NCI-H2171 treated with DMSO at 0.1 percent for 48 hours (cell line): ENCODE measurements at places on chromosomes 4 and X.

DNA sequence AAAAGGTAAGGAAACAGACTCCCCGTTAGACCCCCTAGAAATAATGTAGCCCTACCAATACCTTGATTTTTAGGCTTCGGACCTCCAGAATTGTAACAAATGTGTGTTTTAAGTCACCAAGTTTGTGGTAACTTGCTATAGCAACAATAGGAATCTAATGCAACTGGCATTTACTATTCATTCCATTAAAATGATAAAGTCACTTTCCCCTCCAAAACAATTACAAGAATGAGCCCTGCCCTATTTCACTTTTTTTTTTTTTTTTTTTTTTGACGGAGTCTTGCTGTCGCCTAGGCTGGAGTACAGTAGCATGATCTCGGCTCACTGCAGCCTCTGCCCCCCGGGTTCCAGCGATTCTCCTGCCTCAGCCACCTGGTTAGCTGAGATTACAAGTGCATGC lies 3.5 kb upstream of the DDX60L start:
- no peak for DNase-seq

- DNase-seq, result no peak
Observed at GRCh38 chr4:47669946-47670345, 167.9 kb downstream of the CORIN start.

GRCh38 chr4:15451866-15452765 lies 17.6 kb upstream of the CC2D2A start:
- no peak for DNase-seq

DNA sequence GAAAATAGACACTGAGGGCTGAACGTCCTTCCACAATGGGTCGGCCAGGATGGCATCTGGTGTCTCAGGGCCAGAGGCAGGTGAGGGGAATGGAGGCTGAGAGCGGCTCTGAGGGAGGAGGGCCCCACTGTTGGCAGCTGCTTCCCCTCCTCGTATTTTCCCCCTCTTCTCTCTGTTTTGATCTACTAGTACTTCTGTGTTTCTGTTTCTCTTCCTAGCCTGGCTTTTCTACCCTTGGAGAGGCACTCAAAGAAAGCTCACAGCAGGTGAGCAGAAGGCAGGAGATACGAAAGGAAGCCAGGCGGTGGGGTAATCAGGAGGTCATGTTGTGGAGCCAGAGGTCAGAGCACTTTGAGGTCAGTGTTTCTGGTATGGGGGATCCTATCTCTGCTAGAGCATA lies 151.8 kb upstream of the GATB start:
- DNase-seq, result no peak

DNA sequence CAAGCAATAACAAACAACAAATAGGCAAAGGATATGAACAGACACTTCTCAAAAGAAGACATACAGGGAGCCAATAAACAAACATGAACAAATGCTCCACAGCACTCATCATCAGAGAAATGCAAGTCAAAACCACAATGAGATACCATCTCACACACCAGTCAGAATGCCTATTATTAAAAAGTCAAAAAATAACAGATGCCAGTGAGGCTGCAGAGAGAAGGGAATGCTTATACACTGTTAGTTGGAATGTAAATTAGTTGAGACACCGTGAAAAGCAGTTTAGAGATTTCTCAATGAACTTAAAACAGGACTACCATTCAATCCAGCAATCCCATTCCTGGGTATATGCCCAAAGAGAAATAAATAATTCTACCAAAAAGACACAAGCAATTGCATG lies 129.8 kb upstream of the MAGEB2 start:
- no peak for DNase-seq

DNA sequence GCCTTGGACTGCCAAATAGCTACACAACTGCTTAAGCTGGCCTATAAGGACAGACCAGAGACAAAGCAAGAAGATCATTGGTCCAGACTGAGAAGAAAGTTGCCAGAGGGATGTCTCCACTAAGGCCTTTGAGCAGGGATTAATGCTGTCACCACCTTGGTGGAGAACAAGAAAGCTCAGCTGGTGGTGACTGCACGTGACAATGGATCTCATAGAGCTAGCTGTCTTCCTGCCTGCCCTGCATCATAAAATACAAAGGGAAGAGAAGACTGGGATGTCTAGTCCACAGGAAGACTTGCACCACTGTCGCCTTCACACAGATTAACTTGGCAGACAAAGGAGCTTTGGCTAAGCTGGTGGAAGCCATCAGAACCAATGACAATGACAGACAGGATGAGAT lies 40.5 kb upstream of the FAM120C start:
- DNase-seq, result no peak

DNA sequence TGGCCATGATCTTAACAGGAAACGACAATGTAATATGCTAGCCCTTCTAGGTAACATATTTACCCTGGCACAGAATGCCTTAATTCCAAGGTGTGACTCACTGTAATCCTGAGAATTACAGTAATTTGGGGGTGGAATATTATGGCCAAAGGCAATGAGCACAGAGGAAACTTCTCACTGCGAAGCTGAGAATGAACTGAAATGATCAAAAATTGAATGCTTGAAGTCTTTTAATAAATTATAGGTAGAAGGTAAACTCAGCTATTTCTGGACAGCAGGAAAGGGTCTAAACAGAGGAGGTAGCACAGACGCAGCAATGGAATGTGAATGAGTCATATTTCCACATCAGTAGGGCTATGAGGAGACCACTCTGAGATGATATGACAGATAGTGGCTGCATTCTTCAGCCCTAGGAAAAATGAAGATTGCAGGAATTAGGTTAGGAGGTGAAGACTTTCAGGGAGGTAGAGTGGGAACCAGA lies 312.6 kb downstream of the PACRGL start:
- no peak for DNase-seq

- no peak for DNase-seq
Observed at GRCh38 chr4:128163177-128164117, 102.3 kb downstream of the LARP1B start.

DNA sequence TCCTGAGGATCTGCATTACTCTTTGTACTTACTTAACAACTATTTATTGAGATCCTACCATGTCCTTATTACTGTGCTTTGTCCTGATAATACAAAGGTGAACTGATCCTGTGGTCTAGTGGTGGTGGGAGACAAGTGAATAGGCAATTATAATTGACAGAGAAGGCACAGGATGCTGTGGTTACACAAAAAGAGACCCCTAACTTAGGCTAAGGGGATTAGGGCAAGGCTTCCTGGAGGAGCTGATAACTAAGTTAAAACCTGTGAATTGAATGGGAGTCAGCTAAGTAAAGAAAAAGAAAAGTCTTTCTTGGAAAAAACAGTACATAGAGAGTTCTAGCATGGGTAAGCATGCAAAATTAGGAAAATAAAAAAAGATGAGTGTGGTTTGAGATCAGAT lies 164.4 kb downstream of the LARP7 start:
- DNase-seq, result no peak

- no peak for DNase-seq
Observed at GRCh38 chr4:159024266-159024665, 78.6 kb upstream of the RAPGEF2 start.

GRCh38 chr4:94665500-94666404 lies 92.0 kb upstream of the BMPR1B start:
- DNase-seq, result no peak

- no peak for DNase-seq
Observed at GRCh38 chr4:146049802-146050201, 111.2 kb upstream of the ZNF827 start.

GRCh38 chr4:118850488-118851173 lies 14.7 kb upstream of the SEC24D start:
- no peak for DNase-seq

GRCh38 chrX:23749576-23749975 lies 6.5 kb upstream of the ACOT9 start:
- DNase-seq, result no peak

DNA sequence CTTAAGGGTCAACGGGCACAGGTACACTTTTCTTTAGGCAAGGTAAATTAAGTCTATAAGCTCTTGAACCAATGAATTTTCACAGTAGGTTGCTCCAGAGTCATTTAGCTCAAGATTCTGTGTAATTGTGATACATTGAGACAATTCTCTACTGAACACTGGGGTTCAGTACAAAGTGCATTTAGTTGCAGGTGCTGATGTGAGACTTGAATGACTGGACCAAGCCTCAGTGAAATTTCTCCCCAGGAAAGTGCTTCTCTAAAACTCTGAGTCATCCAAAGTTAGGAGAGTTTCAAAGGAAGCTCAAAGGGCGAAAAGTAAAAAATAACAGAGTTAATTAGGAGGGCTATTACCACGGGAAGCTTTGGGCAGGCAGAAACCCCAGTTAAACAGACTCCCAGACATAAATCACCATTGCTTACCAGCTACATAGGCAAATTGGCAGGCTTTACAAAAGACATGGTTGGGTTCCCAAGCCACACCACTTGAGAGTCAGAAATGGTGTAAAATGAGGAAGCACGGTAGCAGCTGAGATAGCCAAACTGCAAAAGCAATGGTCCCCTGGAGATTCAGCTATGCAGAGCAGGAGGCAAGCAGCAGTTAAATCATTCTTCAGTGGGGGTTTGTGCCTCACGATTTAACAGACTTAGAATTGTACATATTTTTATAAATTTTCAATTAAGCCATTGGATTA lies 202.6 kb downstream of the PCDH19 start:
- DNase-seq, result no peak

- DNase-seq, result no peak
Observed at GRCh38 chr4:108620933-108621905, 843 bp downstream of the RPL34 start.

DNA sequence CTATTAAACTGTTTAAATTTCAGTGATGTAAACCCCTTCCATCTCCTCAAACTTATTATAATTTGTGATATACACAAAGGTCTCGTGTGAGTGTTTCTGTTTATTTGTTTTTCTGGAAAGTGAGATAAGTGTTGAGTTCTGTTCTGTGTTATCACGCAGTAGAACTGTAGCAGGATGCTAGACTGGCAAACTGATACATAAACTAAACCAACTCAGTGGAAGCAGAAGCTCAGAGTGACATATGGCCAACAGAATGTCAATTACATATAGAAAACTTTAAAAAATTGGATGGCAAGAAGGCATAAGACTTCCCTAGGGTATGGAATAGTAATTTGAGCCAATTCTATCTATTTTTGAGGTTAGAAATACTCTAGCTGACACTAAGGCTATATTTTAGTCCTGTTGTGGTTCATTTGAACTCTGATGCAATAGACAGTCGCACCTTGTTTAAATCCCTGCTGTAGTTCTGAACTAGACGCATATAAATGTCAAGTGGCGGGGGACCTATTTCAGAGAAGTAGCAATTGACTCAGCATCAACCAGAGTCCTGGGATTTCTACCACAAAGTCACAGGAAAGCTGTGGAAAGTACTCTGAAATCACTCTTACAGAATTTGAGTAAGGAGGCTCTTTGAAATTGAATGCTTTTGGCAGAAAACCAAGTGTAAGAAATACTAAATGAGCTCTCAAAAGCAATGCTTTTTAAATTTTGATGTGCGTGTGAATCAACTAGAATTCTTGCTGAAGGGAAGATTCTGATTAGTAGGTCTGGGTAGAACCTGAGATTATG lies 294.4 kb downstream of the INPP4B start:
- DNase-seq, result no peak

DNA sequence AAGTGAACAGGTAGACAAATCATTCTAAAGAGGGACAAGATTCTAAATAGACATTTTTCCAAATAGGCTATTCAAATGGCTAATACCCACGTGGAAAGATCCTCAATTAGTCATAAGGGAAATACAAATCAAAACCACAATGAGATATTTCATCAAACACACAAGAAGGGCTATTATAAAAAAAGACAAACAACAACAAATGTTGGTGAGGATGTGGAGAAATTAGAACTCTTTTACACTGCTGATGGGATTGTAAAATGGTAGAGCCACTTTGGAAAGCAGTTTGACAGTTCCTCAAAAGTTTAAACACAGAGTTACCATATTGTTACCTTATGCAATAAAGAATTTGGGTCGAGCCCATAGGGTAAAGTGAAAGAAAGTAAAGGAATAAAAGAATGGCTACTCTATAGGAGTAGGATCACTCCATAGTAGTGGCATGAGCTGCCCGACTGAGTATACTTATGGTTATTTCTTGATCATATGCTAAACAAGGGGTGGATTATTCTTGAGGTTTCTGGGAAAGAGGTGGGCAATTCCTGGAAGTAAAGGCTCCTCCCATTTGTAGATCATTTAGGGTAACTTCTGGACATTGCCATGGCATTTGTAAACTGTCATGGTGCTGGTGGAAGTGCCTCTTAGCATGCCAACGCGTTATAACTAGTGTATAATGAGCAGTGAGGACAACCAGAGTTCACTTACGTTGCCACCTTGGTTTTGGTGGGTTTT lies 58.9 kb upstream of the FAM9C start:
- DNase-seq, result no peak

- no peak for DNase-seq
Observed at GRCh38 chr4:64829749-64830148, 420.5 kb upstream of the TECRL start.

DNA sequence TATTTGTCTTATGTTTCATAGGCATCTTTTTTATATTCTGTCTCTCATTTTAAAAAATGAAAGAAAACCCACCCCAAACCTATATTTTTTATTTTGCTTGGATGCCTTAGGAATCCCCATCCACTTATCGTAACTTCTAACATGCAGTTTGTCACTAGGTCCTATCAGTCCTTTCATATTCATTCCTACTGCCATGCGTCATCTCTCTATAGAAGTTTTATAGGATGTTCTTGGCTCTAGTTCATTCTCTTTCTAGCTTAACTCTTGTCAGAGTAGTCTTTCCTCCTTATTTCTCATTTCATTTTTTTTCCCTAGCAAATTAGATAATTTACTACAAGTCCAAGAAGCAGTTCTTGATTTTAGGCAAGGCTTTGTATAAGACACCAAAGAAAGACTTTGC lies 92.7 kb downstream of the LARP1B start:
- DNase-seq, result no peak

GRCh38 chr4:26048378-26048882 lies 134.4 kb downstream of the SMIM20 start:
- no peak for DNase-seq

- no peak for DNase-seq
Observed at GRCh38 chr4:41586675-41587225, 48.8 kb downstream of the LIMCH1 start.

DNA sequence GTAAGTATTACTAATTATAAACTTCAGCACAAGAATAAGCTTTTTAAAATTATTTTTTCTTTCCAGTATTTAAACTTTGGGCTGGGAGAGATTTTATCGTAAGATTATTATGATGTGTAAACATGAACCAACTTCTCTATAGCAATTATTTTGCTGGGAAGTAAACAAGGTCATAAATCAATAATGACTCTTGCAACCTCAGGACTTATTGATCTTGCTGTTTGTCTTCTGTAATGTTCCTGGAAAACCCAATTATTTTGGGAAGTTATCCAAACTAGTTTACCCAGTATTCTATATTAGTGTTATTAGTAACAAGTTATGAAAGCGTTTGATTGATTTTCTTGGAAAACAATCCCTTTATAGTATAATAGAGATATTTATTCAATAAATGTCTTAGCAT lies 174.9 kb downstream of the PPP1R2C start:
- no peak for DNase-seq

DNA sequence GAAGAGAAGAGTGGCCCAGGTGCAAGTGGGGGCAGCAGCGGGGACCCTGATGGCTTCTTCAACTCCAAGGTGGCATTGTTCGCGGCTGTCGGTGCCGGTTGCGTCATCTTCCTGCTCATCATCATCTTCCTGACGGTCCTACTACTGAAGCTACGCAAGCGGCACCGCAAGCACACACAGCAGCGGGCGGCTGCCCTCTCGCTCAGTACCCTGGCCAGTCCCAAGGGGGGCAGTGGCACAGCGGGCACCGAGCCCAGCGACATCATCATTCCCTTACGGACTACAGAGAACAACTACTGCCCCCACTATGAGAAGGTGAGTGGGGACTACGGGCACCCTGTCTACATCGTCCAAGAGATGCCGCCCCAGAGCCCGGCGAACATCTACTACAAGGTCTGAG lies 11.4 kb downstream of the EFNB1 start:
- DNase-seq, result no peak

- DNase-seq, result no peak
Observed at GRCh38 chrX:63400340-63400739, 49.2 kb upstream of the SPIN4 start.
